Stimulated activated CD4-positive, alpha-beta T cell treated with anti-CD3 and anti-CD28 coated beads, Interleukin-12 subunit alpha, Interleukin-12 subunit beta, amount 100 ng/mL, for 24 hours (primary cell): ENCODE measurements at places on chromosomes 2 and 18.
A peak's percentile ranks its signal among the peaks of the same experiment; 100 is the strongest.

DNA sequence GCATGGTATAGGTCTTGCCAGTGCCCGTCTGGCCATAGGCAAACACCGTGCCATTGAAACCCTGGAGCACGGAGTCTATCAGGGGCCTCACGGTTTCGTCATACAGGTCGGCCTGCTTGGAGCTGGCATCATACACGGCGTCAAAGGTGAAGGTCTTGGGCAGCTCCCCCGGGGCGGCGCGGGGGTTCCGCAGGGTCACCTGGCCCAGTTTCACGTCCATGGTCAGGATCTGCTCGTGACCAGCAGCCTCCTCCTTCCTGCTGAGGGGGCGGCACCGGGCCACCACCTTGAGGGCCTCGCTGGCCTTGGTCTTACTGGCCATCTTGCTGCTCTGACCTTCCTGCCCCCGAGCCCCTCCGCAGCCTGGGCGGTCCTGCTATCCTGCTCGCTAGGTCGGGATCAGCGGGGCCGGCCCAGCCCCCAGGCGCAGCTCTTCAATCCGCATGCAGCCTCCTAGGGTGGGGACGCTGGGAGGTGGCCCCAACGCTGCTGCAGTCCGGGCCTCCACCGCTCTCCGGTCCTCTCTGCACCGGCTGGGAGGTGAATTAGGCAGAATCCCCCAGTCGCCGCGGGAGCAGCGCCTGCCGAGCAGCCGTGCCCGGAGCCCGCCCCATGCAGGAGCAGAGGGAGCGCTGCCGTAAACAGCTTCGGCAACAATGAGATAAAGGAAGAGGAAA lies 563 bp downstream of the KIF3C start:
- DNase-seq = peak; percentile 7

DNA sequence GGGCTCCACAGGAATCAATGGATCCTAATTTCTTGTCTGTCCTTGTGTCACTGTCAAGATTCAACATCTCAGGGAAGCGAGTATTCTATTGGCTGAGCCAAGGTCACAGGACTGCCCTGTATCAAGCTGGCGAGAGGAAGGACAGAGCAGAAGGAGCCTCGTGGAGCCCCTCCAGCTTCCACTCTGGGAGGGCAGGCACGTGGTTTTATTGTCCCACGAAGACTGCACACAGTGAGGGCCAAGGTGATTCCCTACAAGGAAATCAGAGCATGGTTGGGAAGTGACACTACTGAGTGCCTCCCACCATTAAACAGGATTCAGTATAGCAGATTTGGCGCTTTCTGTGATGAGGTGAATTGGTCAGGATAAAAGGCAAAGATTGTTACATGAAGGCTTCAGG lies 302.4 kb upstream of the CXCR4 start:
- no peak for DNase-seq

DNA sequence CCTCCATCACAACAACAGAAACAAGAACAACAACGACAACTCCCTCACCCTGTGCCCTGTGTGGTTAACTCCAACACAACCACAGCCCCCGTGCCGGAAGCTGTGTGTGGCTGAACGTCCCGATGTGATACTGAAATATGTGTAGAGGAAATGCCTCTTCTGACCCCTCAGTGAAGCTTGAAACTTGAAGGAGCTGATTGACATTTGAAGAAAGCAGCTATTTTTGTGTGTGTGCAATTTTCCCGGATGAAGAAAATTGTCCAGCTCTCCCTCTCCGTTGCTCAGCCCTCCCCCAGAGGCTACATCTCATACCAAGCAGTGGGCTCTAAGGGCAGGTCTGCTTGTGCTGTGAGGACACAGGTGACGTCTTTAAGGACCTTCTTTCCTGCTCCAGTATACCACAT lies 173.8 kb downstream of the ICOS start:
- peak; percentile 67 for DNase-seq

- no peak for DNase-seq
Measured at GRCh38 chr2:158142165-158142564, 40.5 kb downstream of the UPP2 start.

DNA sequence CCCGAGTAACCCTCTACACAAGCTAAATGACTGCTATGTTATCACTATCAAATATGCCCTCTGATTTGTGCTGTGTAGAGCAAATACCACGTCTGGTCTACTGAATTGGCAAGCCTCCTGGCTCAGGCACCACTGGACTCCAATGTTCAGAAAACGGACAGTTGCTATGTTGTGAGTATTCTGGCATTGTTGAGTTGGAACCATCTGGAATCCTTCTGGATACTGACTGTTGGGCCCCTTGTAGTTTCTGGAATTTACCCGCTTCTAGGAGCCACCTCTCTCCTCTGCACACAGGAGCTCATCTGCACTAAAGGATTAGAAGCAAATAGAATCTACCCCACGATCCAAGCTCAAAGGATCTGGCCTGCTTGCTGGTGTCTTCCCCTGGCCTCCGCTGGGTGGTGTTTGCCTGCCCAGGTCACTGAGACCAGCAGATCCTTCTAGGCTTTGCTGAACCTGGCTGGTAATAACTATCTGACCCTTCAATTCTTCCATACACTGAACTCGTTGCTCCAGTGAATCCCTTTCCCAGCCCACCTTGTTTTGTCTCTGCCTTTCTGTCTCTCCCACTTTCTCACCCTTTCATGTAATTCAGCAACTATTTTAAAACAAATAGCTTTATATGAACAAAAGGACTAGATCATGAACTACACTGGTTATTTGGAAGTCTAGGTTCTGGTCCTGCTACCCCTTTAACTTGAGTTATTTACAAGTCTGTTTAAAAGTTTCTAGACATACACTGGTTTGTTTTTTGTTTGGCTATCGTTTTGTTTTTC lies 2.1 kb upstream of the HAAO start:
- DNase-seq = no peak

GRCh38 chr2:205375461-205376448 lies 306.5 kb upstream of the NRP2 start:
- no peak for DNase-seq

- DNase-seq = no peak
Measured at GRCh38 chr2:165277295-165277694, 38.1 kb downstream of the SCN2A start.

DNA sequence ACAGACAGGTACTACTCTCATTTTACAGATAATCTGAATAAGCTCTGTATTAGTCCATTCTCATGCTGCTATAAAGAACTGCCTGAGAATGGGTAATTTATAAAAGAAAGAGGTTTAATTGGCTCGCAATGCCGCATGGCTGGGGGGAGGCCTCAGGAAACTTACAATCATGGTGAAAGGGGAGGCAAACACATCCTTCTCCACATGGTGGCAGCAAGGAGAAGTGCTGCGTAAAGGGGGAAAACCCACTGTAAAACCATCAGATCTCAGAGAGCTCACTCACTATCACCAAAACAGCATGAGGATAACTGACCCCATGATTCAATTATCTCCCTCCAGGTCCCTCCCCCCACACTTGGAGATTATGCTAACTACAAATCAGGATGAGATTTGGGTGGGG lies 254.4 kb downstream of the KCNE4 start:
- DNase-seq = no peak

DNA sequence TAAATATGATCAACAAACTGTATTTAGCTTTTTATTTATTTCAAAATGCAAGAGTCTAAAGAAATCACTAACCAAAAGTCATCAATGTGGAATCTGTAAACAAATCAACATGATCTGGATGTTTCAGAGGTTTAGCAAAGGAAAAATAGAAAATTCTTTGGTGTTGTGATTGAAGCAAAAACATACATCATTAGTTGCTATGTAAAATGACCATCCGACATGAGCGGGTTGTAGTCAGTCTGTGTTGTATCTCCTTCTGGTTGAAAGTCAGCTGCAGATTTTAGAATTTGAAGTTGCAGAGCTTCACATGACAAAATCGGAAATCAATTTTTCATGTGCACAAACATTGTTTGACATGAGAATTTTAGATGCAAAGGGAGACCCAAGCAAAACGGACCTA lies 63.2 kb downstream of the IRS1 start:
- DNase-seq = no peak

DNA sequence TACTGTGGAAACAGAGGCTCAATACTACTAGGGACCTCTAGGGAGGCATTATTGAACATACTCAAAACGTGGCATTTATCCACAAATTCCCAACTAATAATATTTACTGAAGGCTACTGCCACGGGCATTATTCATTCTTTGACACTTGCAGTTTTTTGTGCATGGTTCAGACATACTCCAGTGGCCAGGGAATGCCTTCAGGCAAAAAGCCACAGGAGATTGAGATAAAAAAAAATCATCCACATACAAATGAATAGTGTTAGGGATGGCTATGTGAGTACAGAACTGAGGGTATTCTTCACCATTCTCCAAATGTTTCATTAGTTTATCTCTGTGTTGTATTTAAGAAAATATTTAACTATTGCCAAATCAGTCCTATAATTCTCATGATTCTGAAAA lies 974.9 kb upstream of the PIK3C3 start:
- DNase-seq = no peak

GRCh38 chr2:29742656-29743055 lies 178.7 kb downstream of the ALK start:
- DNase-seq = no peak
